Activated naive CD4-positive, alpha-beta T cell treated with anti-CD3 and anti-CD28 coated beads, Interleukin-2, amount 10 ng/mL, durations not matched to agents 5 hours and 36 hours (primary cell): ENCODE measurements at places on chromosomes 6 and 20. TPM values are rescaled to one million over a fixed set of nuclear protein-coding genes. Genes with fewer than 3 reads are reported as not detected.

The CTAGE9 gene
- total RNA-seq, result not detected

The RIPPLY2 gene
- not detected for total RNA-seq

The OR12D2 gene
- not detected for total RNA-seq

The PCNA gene
- total RNA-seq, result 354 TPM

The CST7 gene
- 54.6 TPM for total RNA-seq

The NRSN1 gene
- total RNA-seq, result not detected

The DIDO1 gene
- total RNA-seq, result 80.7 TPM

The HEY2 gene
- total RNA-seq, result not detected

The OR2H1 gene
- total RNA-seq, result not detected

The PLG gene
- total RNA-seq, result 0.28 TPM

The PM20D2 gene
- total RNA-seq, result 14.7 TPM
